GM12891 (cell line): ENCODE measurements at places on chromosomes 4 and X.

DNA sequence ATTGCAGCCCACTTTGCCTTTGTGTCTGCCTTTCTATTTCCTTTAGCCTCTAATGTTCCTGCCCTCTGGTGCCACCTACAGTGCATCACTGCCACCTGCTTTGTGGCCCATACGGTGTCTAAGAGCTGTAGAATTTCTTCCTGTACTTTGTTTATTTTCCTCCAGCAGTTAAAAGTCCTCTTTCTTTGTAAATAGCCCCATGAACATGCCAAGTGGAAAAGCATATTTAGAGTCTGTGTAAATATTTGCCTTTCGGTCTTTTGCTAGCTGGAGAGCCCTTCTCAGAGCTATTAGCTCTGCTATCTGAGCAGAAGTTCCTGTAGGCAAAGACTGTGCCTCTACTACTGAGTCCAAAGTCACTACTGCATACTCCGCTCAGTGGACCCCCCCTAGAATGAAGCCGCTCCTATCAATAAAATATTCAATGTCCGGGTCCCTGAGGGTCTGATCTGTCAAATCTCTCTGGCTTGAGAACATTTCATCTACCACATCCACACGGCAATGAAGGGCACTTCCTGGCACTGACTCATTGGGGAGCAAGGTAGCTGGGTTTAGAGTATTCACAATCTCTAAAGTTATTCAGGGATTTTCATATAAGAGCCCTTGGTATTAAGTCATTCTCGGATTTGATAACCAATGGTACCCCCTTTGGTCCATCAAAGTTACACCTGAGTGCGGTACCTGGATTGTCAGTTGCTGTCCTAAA lies 36.3 kb downstream of the SULT1E1 start:
- no peak for DNase-seq

- DNase-seq: no peak
Observed at GRCh38 chrX:74344280-74344622, 40.3 kb downstream of the ZCCHC13 start.

DNA sequence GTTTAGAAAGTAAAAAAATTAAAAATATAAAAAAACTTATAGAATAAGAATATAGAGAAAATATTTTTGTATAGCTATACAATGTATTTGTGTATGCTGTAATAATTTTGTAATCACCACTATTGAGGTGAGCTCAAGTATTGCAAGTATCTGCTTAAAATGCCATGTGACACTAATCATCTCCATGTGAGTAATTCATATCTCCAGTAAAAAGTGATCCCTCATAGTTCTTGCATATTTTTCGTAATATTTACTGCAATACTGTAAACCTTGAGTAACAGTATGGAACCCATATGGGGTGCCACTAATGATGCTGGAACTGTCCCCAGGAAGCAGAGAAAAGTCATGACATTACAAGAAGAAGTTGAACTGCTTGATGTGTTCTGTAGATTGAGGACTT lies 43.2 kb upstream of the HUWE1 start:
- no peak for DNase-seq

- DNase-seq: no peak
Observed at GRCh38 chr4:156568484-156568883, 403.1 kb downstream of the PDGFC start.

GRCh38 chr4:74109870-74110605 lies 11.0 kb upstream of the CXCL2 start:
- DNase-seq: no peak

GRCh38 chr4:119781044-119781443 lies 152.4 kb upstream of the PDE5A start:
- DNase-seq: no peak

DNA sequence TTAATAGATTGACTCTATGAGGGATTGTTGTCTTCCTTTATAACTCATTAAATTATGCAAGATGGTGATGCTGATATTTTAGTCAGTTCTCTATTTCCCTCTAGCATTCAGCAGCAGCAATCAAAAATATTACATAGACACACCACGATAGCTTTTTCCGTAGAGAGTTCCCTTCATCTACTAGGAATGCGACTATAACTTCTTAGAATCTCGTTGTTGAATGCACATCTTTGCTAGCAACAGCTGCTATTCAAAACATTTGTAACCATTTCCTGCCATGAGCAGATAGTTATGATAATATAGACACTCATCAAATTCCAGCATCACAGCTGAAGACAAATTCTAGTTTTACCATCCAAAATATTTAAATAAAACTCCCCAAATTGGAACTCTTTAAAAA lies 147.4 kb upstream of the FGF13 start:
- DNase-seq: no peak

DNA sequence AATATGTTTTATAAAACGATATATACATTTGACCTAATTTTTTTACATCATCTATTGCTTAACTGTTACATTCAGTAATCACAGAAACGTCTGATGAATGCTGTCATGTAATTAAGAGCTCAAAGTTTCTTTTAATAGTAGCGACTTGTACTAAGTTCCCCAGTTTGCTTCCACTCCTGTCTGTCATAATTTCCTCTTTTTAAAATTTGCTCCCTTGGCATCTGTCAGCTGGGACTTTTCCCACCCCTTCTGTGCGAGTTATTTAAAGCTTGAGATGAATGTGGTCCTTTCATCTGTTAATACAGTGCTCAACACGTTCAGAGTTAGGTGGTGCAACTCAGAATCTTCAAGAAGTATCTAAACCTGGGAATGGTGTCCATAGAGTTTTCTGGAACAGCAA lies 1.2 kb downstream of the RAP1GDS1 start:
- DNase-seq: no peak

DNA sequence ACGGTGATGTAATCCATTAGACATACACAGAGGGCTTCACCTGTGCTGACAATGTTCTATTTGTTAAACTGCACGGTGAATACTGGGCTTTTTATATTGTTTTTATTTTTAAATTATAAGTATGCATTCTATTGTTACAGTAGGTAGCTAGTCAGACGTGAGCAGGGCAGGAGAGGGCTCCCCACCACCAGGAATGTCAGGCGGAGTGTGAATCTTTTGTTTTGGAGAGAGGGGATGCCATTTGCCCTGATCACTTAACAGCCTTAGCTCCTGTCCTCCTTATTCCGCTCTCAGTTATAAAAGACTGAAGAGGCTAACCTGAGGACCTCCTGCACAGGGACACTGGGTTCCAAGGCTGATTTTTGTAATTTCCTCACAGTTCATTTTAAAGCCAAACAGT lies 151.6 kb upstream of the TAPT1 start:
- DNase-seq: no peak

DNA sequence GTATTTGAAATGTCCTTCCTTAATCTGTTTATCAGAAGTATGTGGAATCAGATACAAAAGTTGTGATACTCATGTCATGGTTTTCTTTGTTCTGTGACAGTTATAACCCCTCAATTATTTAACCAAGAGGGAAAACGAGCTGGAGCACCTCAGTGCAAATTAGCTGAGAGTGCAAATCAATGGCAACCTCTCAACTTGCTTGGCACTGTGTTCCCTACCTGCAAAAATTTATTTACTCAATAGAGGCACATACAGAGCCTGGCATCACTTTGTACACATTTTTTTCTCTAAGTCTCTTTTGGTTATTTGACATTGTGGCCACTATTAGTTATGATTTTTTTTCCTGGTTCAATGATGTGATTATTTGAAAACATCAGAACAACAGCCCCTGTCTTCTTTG lies 186.2 kb downstream of the STIM2 start:
- no peak for DNase-seq

GRCh38 chrX:137413190-137413589 lies 152.7 kb upstream of the ZIC3 start:
- no peak for DNase-seq

DNA sequence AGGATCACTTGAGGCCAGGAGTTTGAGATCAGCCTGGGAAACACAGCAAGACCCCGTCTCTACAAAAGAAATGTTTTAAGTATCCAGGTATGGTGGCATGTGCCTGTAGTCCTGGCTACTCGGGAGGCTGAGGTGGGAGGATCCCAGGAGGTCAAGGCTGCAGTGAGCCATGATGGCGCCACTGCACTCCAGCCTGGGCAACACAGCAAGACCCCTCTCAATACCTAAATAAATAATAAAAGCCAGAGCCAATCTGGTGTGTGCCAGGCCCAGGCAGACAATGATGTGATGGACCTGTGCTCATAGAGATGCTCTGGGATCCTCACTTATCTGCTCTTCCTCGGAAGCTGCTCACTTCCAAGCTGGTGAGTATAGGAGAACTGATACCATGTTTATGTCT lies 18.2 kb upstream of the SASH3 start:
- DNase-seq: no peak

DNA sequence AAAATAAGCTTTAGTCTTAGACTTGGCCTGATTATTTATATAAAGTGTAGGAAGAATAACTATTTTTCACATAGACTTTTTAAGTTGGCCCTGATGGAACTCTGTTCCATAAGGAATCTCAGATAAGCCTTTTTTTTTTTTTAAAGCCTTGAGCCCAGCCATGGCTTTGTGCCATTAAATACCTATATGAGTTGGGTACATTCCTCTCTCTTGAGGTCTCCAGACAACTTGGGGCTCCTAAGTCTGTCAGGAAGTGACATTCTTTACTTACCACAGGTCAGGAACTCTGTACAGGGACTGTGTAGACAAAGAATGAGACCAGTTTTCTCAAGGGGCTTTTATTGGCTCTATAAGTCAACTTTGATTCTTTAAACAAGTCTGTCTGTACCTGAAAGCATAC lies 27.1 kb upstream of the IGFBP7 start:
- DNase-seq: no peak

GRCh38 chr4:152033621-152034020 lies 272.8 kb upstream of the GATB start:
- DNase-seq: no peak

DNA sequence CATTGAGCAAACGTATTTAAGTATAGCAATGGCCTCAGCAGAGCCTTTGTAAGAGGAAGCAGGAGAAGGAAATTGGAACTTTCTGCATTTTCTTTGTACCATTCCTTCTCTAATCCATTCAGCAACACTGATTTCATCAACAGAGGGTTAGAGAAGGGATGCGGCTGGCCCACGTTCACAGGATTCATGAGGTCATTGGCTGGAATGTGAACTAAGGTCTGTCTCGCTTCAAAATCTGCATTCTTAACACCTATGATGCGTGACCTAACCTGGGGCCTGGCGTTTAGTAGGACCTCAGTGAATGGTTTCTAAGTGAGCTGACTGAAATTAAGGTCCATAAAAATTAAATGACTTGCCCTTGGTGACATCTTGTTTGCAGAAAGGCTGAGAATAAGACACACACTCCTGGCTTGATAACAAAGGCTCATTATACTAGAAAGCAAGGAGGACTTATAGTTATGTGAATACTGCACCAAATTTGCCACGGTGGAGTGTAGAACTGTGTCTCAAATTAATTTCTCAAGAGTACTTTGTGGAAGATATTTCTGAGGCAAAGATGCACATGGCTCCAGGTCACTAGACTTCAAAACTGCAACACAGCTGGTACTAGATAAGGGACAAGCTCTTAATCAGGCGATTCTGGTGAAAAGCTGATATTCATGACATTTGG lies 25.4 kb downstream of the FGFBP1 start:
- DNase-seq: no peak

DNA sequence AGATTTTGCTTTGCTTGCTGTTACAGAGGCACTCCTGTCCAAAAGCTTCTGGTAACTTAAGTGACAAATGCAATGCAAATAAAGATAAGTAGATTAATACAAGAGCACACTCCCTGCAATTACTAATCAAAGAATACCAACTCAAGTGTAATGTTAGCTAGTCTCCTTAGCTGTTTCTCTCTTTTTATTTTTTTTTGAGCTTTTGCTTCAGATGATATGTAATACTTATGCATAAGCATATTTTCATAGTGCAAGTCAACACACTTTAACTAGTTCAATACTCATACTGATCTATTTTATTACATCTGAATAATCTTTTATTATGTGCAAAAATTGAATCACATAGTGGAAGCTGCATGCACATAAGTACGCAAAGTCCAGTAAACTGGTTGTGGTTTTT lies 2.7 kb downstream of the SLC7A11 start:
- no peak for DNase-seq

DNA sequence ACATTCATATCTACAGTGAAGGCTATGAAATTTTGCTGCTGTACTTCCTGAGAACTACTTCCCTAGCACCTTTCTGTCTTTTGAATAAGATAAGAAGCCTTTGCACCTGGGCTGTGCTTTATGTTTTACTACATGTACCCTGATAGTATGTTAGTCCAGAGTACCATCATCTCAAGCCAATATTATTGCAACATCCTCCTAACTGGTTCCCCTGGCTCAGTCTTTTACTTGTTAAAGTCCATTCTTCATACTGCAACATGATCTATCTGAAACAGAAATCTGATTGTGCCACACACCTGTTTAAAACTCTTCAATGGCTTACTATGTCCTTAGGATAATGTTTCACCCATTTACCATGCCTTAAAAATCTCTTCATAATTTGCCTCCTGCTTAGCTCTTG lies 102.3 kb downstream of the AGTR2 start:
- DNase-seq: no peak

DNA sequence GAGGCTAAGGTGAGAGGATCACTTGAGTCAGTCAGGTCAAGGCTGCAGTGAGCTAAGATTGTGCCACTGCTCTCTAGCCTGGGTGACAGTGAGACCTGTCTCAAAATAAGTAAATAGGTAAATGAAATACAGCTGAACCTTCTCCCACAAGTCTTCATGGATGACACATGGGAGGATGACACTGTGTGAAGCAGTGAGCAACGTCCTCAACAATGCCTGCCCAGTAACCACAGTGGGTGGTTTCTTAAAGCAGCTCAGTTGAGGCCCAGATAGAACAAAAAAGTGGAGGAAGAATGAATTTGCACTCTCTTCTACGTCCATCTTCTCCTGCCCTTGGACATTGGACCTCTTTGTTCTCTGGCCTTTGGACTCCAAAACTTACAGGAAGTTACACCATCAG lies 52.7 kb downstream of the MSX1 start:
- DNase-seq: no peak

DNA sequence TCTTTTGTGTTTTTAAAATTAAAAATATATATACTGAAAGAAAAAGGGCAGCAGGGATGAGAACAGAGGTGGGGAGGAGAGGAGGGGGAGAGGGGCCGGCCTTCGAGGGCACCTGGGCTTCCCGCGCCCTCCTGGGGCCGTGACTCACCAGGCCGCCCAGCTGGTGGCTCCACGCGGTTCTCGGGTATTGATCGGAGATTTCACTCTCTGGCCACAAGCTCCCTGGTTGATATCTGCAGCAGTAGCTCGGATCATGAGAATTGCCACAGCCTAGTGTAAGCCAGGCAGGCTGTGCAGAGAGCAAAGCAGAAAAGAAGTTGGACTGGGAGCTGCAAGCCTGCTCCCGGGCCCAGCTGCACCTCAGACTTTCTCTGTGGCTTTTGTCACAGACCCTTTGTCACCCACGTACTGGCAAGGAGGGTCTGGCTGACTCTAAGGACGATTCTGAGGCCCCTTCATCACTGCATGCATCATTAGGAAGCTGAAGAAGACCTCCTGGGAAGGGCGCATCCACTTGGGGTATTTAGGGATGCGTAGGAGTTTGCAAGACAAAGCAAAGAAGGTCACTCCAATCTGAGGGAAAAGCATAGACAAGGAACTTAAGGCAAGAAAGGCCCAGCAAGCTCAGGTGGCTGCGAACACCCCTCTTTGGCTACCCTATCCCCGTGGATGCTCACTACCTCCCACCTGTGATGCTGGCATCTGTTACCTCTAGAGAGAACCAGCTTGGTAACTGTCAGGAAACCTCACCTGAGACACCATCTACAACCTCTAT lies 71.7 kb downstream of the CPZ start:
- no peak for DNase-seq
